GM12864 (cell line): ENCODE measurements at places on chromosomes 3 and 15.

DNA sequence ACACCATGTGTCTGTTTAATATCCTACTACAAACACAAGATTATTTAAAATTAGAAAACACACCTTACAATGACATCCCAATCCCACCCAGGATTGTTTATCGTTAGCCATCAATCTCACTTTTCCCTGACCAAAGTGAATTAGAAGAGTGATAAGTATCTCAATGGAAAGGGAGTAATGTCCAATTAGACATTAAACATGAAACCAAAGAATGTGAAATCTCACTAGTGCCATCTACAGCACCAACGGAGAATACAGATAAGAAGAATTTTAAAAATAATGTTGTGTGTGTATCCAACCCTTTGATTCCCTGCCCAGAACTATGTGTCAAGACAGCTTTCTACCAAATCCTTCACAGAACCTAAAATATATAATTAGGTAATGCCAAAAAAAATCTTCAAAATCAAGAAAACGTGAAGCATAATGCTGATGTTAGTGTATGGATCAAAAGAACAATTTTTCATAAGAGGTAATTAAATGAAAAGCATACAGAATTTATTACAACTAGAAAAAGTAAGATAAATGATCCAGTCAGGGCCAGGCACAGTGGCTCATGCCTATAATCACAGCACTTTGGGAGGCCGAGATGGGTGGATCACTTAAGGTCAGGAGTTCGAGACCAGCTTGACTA lies 64.2 kb downstream of the SCAPER start:
- no peak for DNase-seq

GRCh38 chr3:112973325-112974177 lies 1.4 kb downstream of the CD200R1 start:
- DNase-seq: peak; percentile 77

- peak; percentile 43 for DNase-seq
These were observed 56.1 kb downstream of the TAFA4 start for GRCh38 chr3:68876112-68876713.

DNA sequence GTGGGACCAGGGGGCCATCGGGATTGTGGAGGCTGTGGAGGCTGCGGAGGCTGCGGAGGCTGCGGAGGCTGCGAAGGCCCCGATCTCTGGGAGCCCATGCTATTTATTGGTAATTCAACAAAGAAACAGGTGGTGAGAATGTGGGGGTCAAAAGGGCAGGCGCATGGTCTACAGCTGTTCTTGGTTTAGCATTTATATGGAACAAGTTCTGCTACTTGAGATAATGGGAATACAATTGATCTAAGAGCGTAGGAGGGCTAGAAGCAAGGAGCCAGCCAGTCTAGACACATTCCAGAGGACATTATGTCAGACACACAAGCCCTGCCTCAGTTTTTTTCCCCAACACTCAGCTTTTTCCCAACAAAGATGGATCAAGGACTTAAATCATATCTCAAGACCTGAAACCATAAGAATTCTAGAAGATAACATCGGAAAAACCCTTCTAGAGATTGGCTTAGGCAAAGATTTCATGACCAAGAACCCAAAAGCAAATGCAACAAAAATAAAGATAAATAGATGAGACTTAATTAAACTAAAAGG lies 20.1 kb downstream of the C3orf80 start:
- DNase-seq: no peak

GRCh38 chr15:91243826-91244225 lies 143.8 kb downstream of the SV2B start:
- no peak for DNase-seq

DNA sequence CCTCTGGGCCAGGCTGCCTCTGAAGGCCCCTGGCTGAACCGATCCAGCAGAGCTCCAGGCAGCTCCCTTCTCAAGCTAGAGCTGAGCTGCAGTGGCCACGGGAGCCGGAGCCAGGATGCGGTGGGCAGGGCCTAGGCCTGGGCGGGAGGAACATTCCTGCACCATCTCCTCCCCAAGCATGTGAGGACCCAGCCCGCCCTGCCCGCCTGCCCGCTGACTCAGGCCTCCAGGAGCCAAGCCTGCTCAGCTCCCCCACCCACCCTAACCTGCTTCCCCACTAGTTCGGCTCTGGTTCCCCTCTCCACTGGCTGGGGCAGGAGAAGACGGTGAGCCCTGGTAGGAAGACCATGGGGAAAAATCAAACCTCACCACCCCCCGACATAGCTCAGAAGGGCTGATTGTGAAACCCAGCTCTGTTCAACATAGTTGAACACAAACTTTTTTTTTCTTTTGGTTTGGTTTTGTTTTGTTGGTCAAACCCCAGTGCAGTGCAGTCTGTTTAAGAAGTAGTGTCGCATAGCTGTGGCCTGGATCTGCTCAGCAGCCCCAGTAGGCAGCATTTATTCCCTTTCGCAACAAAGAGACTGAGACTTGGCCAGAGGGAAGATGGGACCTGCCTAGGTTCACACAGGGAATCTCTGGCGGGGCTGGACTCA lies 13.5 kb downstream of the SNX33 start:
- DNase-seq: no peak
